ENCODE measurements at places on chromosomes 3 and 15.

DNA sequence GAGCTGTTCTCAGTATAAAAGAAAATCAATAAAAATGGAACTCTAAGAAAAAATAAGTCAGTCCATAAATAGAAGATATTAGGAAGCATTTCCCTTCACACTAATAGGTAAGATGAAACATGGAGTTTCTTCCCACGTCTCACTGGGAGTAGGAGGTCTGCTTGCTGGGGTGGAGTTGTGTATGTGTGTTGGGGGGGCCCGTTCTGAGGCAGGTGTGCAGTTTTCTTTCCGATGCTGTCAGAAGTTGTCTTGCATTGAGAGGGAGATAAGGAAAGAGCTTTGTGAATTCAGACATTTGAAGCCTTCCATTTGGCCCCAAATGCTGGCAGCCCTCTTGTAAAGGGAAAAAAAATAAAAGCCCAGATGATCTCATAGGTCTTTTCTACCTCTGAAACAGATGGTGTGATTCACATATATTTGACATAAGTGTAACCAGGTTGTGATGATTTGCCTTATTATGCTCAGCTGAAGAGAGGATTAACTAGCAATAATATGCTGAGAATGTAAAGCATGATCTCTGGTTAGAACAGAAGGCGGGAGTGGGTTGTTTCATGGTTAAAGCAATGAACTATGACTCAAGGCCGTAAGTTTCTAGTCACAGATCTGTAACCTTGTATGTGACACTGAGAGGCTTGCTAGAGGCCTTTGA is 8.8 kb downstream of the RASGRP1 start:
- no peak for DNase-seq

- peak; percentile 69 for DNase-seq
Measured at GRCh38 chr15:33700695-33701303, 267.5 kb upstream of the CHRM5 start.

GRCh38 chr3:197298945-197299854 is 788 bp upstream of the DLG1 start:
- DNase-seq, result peak; percentile 63

DNA sequence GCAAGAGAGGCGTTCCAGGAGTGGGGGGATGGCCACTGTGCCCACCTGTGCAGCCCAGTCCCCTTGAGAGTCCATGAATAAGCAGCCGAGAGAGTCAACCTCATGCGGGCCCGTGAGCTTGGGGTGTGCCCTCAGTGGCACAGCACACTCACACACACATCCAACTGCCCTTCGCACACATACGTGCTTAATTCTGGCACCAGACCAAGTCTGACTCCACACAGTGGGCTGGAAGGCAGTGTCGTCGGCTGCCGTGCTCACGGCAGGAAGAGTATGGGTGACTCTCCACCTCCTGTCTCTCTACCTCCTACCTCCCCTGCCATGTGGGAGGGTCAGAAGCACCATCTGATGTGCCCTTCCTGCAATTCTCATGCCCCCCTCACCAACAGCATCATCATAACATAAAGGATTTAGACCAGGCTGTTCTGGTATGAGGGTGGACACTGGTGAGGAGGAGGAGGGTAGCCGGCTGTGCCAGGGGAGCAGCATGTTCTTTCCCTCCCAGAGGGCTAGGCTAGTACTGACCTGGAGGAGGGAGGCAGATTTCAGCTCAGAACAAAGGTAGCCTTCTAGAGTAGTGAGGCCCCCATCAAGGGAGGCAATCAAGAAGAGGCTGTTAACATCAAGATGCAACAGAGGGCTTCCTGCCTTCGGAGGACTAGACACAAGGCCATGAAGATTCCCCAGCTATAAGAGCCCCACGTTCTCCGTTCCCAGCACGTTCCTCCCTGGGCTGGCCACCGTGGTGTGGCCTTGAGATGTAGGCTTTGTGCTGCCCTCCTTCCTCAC is 5.3 kb upstream of the STRA6 start:
- DNase-seq, result no peak

DNA sequence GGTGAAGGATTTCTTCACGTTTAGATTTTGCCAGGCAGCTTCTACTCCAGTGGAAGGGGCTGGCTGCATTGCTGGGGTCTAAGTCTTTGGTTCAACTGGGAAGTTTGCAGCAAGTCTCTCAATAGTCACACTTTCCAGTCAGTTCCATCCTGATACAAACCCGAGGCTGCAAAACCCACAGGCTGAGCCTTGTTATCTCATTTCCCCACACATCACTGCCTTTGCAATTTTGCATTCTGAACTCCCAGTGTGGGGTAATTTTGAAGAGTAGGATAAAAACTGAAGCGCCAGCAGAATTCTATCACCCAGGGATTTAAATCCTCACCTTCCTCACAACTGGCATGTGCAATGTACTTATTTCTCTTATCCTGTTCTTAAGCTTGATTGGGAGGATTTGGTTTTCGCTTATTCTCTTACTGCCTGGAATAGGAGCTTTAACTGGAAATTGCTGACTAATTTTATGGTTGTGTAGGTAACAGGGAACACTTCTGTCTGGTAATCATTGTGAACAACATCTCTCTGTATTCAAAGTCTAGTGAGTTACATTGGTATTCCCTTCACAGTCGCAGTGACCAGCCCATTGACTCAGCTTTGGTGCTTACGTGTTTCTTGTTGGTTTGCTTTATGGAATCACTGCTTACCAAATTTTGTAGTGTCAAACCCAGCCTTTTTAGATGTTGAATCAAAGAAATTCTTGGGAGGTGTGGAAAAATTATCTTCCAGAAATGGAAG is 142.0 kb upstream of the TOPAZ1 start:
- DNase-seq, result no peak

- peak; percentile 66 for DNase-seq
Measured at GRCh38 chr15:80251428-80252120, 439 bp downstream of the CTXND1 start.

Data from D341Med (cell line).